Stimulated activated CD8-positive, alpha-beta memory T cell treated with anti-CD3 and anti-CD28 coated beads, Interleukin-2, amount 100 ng/mL, for 48 hours (primary cell): ENCODE measurements at places on chromosomes 6 and 20.

- no peak for DNase-seq
Measured at GRCh38 chr6:11942185-11942864, 69.8 kb upstream of the HIVEP1 start.

GRCh38 chr6:14638906-14639761 lies 521.6 kb downstream of the CD83 start:
- DNase-seq = no peak

GRCh38 chr6:22513667-22514066 lies 55.7 kb upstream of the HDGFL1 start:
- DNase-seq = no peak

- DNase-seq = no peak
Measured at GRCh38 chr20:5825130-5825719, 75.0 kb downstream of the SHLD1 start.

- no peak for DNase-seq
Measured at GRCh38 chr6:164258421-164258820, 843.9 kb downstream of the QKI start.
